Astrocyte (in vitro differentiated cells and primary cell): ENCODE measurements at places on chromosomes 5 and 9. TPM values are rescaled to one million over a fixed set of nuclear protein-coding genes. Genes with fewer than 3 reads are reported as not detected.

The RMND5B gene
- 14.3 and 15.7 TPM in 2 replicates for total RNA-seq

GRCh38 chr5:178332210-178332641 lies 99.6 kb upstream of the PHYKPL start:
- no peak overlapping the region for H3K4me3 ChIP-seq
- H3K27ac ChIP-seq, result no peak overlapping the region
- H3K27me3 ChIP-seq, result no peaks in the 10 kb centered on the region
- H3K36me3 ChIP-seq, result no peaks in the 10 kb centered on the region
- no peaks in the 10 kb centered on the region for H3K4me1 ChIP-seq
- no peak for DNase-seq

- H3K27me3 ChIP-seq, result no peaks in the 10 kb centered on the region
- H3K4me1 ChIP-seq, result peaks cover 13% of the 10 kb centered on the region
- no peaks in the 10 kb centered on the region for H3K36me3 ChIP-seq
- H3K4me3 ChIP-seq, result no peak overlapping the region
- H3K27ac ChIP-seq, result no peak overlapping the region
Measured at GRCh38 chr5:149956685-149957084, 3.9 kb upstream of the SLC26A2 start.

- peaks cover 2% of the 10 kb centered on the region for H3K27me3 ChIP-seq
- H3K4me3 ChIP-seq, result no peak overlapping the region
- peaks cover 5% of the 10 kb centered on the region for H3K4me1 ChIP-seq
- H3K36me3 ChIP-seq, result no peaks in the 10 kb centered on the region
- no peak for DNase-seq
- H3K27ac ChIP-seq, result no peak overlapping the region
Measured at GRCh38 chr9:97556721-97557605, 55.5 kb downstream of the TMOD1 start.

- no peaks in the 10 kb centered on the region for H3K36me3 ChIP-seq
- no peak overlapping the region for H3K4me3 ChIP-seq
- no peaks in the 10 kb centered on the region for H3K4me1 ChIP-seq
- no peak overlapping the region for H3K27ac ChIP-seq
- DNase-seq, result no peak
Measured at GRCh38 chr5:73170522-73170921, 2.5 kb upstream of the TMEM174 start.

The COL23A1 gene
- 0.16 and 0.19 TPM in 2 replicates for total RNA-seq

- DNase-seq, result no peak
- H3K4me3 ChIP-seq, result no peak overlapping the region
- peaks cover 40% of the 10 kb centered on the region for H3K36me3 ChIP-seq
- H3K27ac ChIP-seq, result no peak overlapping the region
- H3K27me3 ChIP-seq, result no peaks in the 10 kb centered on the region
- no peaks in the 10 kb centered on the region for H3K4me1 ChIP-seq
Measured at GRCh38 chr9:100445903-100446549, 19.1 kb downstream of the MSANTD3 start.

- H3K4me1 ChIP-seq, result no peaks in the 10 kb centered on the region
- H3K4me3 ChIP-seq, result no peak overlapping the region
- H3K36me3 ChIP-seq, result no peaks in the 10 kb centered on the region
- H3K27ac ChIP-seq, result no peak overlapping the region
- DNase-seq, result no peak
Measured at GRCh38 chr5:44275908-44276307, 113.3 kb downstream of the FGF10 start.

DNA sequence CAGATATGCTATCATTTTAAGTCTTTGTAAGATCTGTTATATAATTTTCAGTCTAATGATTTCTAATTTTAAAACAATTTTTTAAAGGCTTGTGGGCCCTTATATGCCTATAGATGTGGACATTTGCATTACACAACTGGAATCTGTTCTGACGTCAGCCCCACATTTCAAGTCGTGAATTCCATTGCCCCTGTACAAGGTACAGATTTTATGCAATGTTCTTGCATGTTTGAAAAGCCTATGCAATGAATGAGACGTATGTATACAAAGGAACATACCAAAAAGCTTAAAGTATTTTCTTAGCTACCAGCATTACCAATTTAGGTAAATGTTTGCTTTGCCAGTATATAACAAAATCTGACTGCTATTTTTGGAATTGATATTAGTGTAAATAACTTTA lies 77.2 kb downstream of the ITGA1 start:
- peaks cover 15% of the 10 kb centered on the region for H3K4me1 ChIP-seq
- no peak overlapping the region for H3K4me3 ChIP-seq
- peak; percentile 10 for DNase-seq
- no peaks in the 10 kb centered on the region for H3K36me3 ChIP-seq
- peak overlapping the region; percentile 23 for H3K27ac ChIP-seq

DNA sequence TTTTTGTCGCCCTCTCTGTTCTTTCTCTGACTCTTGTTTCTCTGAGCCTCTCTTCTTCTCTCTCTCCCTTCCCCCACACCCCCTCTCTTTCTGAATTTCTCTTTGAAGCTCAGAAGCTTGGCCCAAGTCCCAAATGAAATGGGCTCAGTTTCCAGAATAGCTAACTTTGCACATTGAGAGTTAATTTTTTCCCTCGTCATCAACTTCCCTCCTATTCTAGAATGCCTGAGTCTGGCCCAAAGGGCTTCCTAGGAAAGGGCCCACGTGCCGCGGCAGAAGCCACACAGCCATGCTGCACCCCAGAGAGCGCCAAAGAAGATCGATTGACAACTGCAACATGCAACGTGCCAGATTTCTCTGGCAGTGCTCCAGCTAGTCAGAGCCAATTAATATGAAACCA lies 588.8 kb upstream of the KLF4 start:
- H3K4me1 ChIP-seq, result no peaks in the 10 kb centered on the region
- DNase-seq, result no peak
- H3K4me3 ChIP-seq, result no peak overlapping the region

DNA sequence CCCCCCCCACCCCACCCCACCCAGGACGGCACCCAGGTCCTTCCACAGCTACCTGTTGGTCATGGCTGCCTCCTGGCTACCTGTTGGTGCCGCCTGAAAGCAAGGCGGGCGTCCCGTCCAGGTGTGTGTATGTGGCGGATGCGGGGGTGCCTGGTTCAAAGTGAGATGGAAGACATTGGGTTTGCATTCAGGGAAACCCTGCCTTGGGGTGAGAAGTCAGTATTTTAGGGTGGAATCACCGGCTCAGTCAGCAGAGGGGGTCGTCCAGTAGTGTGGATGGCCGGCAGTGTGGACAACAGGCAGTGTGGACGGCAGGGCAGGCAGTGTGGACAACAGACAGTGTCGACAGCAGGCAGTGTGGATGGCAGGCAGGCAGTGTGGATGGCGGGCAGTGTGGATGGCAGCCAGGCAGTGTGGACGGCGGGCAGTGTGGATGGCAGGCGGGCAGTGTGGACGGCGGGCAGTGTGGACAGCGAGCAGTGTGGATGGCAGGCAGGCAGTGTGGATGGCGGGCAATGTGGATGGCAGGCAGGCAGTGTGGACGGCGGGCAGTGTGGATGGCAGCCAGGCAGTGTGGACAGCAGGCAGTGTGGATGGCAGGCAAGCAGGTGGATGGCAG lies 28.0 kb downstream of the NKD2 start:
- peaks cover 2% of the 10 kb centered on the region for H3K27me3 ChIP-seq
- DNase-seq, result no peak
- H3K4me3 ChIP-seq, result no peak overlapping the region
- H3K4me1 ChIP-seq, result no peaks in the 10 kb centered on the region

DNA sequence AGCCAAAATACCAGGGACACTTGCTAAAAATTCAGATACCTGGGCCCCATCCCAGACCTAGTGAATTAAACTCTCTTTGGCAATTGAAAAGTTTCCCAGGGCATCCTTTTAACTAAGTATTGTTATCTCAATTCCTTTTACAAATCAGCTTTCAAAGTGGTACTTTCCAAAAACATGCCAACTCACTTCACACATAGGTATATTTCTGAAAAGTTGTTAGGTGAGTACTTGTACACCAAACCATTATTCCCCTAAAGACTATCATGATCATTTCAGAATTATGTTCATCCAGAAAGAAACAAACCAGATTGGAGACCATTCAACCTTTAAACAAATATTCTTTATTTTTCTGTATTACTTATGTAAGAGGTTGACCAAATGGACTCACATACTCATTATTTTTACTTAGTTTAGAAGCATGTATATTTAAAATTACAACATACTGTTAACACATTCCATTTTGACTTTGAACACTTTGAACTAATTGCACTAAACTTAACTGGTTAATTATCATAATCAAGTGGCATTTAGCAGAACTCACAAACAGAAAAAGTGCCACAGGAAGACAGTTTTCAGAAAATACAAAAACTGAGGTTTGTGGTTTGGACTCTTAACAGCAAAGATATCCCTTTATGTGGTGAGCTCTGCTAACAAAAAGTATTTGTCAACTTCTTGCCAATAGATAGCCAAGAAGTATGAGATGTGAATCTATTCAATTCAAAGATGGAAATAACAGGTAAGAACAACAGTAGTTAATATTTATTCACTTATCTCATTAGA lies 40.7 kb downstream of the KIAA0825 start:
- H3K27ac ChIP-seq, result no peak overlapping the region
- no peaks in the 10 kb centered on the region for H3K36me3 ChIP-seq
- no peaks in the 10 kb centered on the region for H3K4me1 ChIP-seq
- no peaks in the 10 kb centered on the region for H3K27me3 ChIP-seq
- H3K4me3 ChIP-seq, result no peak overlapping the region

The SH3GLB2 gene
- total RNA-seq, result 35.0 and 38.0 TPM in 2 replicates

- no peaks in the 10 kb centered on the region for H3K27me3 ChIP-seq
- peaks cover 63% of the 10 kb centered on the region for H3K4me1 ChIP-seq
- DNase-seq, result peak; percentile 96
- H3K36me3 ChIP-seq, result no peaks in the 10 kb centered on the region
- peak overlapping the region; percentile 99 for H3K27ac ChIP-seq
Measured at GRCh38 chr5:136018814-136019783, 9.7 kb upstream of the TGFBI start.

DNA sequence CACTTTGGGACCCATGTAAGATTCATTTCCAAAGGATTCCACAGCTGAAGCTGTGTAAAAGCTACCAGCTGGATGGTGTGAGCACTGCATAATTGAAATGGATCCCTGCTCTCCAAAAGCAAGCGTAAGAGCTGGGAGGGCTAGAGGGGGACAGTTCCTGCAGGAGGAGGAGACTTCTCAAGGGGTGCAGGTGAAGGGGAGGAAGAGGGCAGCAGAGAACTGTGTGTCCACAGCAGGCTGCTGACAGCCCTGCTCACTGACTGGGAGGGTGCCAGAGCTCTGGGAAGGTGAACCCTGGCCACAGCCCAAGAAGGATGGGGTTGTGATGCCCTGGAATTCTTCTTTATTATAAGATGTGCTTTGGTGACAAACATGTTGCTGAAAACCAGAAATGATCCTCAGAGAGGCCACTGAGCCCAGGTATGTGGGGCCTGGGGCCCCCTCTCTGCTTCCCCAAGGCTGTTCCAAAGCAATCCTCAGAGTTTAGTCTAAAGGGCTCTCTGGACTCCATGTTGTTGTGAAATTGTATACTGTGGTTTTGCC lies 112.8 kb upstream of the SLC25A48 start:
- H3K36me3 ChIP-seq, result no peaks in the 10 kb centered on the region
- no peak overlapping the region for H3K4me3 ChIP-seq
- H3K27ac ChIP-seq, result no peak overlapping the region
- H3K27me3 ChIP-seq, result no peaks in the 10 kb centered on the region

GRCh38 chr9:126705767-126706697 lies 92.3 kb downstream of the LMX1B start:
- H3K4me1 ChIP-seq, result peaks cover 11% of the 10 kb centered on the region
- DNase-seq, result no peak
- no peaks in the 10 kb centered on the region for H3K36me3 ChIP-seq

The AJM1 gene
- 3.3 and 4.2 TPM in 2 replicates for total RNA-seq

The SNCAIP gene
- 0.84 and 1.7 TPM in 2 replicates for total RNA-seq

DNA sequence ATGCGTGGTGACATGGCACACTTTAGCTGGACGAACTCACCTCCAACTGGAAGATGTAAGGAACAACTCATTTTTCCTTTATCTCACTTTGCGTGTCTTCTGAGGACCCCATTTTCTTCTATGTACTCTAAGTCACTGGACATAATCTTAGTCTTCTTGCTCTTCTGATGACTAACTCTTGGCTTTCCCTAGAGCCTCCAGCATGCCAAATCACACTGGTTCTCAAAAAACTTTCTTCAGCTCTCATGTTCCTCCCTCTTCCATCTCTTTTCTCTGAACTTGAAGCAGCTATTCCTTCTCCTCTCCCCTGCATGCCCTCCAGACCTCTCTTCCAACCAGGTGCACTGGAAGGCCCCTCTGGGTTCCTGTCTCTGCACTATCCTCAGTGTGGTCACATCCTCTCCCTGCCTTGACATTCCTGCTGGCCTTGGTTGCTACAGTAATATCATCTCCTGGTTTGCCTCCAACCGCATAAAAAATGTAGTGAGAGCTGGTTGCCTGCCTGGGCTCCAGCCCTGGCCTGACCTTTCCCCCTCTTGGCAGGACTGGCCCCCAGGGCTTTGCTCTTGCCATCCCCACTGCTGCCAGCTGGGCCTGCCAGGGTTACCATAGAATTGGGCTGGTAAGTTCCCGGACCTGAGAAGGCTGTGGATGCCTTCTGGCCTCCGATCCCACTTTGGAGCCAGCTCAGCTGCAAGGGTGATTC lies 44.8 kb upstream of the BNC2 start:
- H3K4me3 ChIP-seq, result no peak overlapping the region
- DNase-seq, result no peak
- no peak overlapping the region for H3K27ac ChIP-seq
- no peaks in the 10 kb centered on the region for H3K4me1 ChIP-seq
- no peaks in the 10 kb centered on the region for H3K27me3 ChIP-seq
- H3K36me3 ChIP-seq, result no peaks in the 10 kb centered on the region

DNA sequence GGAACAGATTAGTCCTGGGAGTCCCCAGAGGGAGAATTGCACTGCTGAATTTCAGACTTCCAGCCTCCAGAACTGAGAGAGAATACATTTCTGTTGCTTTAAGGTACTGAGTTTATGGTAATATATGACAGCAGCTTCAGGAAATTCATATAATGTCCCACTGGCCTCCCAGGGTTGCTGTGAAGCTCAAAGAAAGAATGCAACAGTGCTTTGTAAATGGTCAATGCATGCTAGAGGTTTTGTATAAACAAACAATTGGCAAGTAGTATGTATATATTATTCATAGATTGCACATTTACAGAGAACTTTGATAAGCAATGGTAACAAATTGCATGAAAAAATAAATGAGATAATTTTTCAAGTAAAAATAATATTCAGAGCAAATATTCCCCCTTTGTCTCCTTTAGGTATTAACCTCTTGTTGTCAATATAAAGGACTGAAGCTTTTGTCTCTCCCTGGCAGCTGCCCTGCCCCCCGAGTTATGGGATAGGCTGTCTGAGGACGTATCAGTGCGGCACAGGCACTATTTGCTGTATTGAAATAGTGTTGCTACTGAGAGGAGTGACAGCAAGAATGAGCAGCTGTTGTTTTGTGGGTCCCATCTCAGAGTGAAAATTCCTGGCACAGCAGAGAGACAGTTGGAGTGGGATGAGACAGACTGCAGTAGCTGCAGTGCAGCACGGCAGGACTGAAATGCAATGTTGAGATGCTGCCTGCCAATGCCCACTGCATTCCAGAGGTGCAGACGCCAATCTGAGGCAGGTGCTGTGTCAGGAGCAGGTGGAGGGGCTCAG lies 194.2 kb upstream of the GLRA1 start:
- H3K27me3 ChIP-seq, result no peaks in the 10 kb centered on the region
- no peak overlapping the region for H3K27ac ChIP-seq
- no peaks in the 10 kb centered on the region for H3K36me3 ChIP-seq

GRCh38 chr9:110065532-110065931 lies 142.4 kb downstream of the C9orf152 start:
- DNase-seq, result no peak
- no peak overlapping the region for H3K4me3 ChIP-seq
- H3K4me1 ChIP-seq, result peaks cover 16% of the 10 kb centered on the region
- H3K27me3 ChIP-seq, result no peaks in the 10 kb centered on the region
